Epithelial cell of esophagus (primary cell): ENCODE measurements at places on chromosomes 12 and 14.

DNA sequence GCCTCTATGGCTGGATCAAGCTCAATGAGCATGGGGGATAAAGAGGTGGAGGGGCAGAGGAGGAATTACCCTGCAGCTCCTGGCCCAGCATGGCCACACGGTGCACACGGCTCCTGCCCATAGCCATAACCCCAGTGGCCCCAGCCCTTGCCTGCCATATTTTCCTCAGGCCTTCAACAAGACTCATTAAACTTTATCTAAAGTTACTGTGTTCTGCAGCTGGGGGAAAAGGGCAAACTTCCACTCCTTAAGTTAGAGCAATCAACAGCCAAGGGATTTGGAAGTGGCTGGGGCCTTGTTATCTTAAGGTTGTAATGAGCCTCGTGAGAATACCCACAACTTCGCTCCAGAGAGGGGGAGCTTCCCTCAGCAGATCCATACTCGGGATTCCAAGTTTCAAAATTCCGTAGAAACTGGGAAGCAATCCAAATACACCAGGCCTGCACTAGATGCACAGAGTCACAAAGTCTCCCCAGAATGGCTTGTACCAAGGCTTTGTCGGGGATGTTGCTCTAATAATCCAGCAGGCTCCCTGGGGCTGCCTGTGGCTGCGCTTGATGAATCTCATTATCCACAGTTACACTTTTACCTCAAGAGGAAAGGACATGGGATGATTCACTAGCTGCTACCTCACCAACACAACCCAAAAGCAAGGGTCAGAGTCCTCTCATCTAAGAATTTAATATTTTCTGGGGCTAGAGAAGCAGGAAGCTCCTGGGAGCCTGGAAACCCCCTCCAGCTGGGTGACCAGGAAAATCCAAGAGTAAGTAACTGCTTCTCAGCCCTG is 13.0 kb upstream of the OR6J1 start:
- no peak for DNase-seq

GRCh38 chr12:92629349-92630065 is 73.3 kb upstream of the PLEKHG7 start:
- DNase-seq: no peak

GRCh38 chr14:105430042-105430441 is 10.4 kb downstream of the MTA1 start:
- DNase-seq: no peak

- DNase-seq: peak; percentile 69
Observed at GRCh38 chr12:19248929-19249602, 119.5 kb downstream of the PLEKHA5 start.

DNA sequence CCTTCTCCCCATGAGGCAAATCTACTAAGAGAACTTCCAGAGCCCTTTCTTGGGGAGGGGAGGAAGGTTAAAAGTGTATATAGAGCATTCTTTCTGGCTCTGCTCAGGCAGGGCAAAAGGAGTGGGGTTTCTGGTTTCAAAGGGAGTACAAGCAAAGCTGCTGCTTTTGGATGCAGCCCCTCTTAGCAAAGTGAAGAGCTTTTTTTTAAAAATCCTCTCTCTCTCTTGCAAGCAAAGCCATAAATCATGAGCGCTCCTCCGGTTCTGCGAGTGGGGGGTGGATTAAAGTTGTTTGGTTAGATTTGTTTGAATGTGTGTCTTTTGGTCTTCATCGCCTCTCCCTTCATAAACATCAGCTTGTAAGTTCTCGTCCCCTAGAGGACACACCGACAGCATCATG is 546.6 kb upstream of the TBX3 start:
- DNase-seq: no peak

- DNase-seq: peak; percentile 6
Observed at GRCh38 chr12:1201886-1202285, 210.9 kb downstream of the ERC1 start.

DNA sequence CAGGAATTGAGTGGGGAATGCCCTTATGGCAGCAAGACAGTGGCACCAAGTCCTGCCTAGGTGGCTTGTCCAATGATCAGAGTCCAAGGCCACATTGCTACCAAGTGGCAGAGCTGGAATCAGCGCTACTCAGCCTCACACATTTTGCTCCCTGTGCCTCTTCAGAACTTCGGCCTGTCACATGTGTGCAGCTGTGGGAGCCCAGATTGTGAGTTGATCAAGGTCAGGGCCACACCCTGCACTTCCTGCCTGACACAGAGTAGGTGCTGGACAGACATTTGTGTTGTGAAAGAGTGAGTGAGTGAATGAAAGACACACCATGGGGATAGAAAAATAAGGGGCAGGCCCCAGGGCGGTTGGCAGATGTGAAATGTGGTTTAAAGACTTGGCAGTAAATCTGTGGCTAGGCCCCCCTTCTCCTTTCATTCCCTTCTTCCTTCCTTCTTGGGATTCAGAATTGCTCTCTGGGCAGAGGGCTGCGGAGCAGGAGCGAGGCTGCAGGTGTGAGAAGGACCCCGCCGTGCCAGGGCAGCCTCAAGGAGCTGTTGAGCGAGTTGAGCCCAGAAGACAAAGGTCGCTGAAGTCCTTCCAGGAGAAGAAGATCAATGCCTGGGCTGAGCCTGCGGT is 83.5 kb downstream of the SLC25A47 start:
- peak; percentile 57 for DNase-seq

DNA sequence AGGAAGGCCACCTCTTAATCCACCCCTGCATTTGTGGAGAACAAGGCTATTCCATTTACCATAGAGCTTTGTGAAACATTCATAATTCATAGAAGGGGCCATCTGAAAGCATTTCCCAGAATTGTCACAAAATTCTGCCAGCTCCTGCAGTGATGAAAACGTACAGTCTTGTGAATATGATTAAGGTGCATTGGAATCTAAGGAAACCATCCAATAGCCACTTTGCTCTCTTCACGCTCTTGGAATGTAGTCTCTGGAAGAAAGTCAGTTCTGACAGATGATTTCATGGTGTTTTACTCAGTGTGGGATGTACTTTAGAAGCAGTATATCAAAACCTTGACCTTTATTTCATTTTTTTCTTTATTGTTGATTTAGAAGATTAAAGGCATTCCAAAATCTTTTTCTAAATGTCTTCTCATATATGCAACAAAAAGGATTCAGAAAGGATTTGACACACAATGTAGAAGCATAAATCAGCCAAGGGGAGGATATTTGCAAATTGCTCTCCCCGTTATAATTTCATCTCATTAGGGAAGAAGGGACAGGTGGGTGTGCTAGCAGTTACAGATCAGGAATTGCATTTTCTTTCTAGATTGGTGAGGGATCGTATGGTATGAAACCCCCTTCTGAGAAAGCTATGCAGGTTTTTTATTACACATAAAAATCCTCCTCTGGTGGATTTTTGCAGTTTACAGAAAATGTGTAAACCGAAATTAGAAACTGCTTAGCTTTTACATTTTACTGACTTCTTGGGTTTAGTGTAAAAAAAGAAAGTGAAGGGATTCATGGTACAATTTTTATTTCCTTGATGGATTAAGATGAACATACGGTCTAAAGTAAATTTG is 390.2 kb downstream of the LRIG3 start:
- DNase-seq: peak; percentile 88

DNA sequence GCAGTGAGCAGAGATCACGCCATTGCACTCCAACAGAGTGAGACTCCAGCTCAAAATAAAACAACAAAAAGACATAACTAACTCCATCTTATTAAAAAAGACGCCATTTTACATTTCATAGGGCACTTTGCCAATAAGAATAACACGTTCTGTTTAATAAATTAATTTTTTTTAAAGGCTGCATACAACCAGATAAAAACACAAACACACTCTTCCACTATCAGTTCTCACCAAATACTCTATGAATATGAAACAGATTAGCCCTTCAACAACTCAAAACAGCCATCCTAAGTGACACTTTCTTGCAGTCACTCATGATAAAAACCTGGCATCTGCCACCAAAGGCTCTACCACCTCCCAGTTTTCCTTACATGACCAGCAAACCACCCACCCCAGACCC is 16.1 kb downstream of the AICDA start:
- no peak for DNase-seq

DNA sequence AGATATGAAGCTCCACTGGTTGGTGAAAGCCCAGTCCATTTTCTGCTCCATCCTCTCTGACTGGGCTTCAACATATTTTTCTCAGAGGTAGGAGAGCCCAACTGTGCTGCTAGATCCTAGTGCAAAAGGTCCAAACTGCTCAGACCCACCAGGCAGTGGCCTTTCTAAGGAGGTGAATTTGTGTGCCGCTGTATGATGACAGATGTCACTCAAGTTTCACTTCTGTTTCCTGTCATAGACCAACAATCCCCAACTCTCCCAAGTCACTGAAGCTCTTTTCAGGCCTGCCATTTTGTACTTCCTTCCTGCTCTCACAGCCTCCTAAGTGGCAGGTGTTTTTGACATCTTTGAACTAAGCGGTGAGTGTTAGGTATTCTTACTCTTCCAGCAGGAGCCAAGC is 16.4 kb upstream of the RNASE4 start:
- no peak for DNase-seq

DNA sequence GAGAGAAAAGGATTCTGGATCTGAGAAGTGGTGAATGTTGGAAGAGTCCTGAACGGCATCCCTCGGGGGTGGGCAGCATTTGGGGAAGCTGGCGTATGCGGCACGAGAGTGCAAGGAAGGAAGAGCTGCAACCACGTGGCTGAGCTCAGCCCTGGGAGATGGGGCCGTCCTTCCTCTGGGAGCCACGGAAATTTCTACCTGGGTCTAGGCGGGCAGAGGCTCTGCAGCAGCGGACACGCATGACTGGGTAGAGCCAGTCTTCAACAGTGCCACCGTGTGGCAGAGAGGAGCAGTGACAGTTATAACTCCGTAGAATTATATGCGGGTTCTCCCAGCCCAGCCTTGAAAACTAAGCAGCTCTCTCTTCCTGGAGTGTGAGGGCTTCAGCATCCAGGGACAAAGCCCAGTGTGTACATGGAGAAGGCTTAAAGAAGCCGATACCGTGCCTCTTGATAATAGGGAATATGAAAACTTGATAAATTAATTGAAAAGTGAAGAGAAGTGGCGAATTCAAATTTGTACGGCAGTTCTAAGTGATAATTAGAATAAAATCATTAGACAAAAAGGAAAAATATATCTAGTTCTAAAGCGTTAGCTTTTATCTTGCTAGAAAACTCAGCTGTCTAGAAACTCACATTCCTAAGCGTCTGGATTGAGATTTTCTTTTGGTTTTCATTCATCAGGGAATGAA is 82.9 kb upstream of the STXBP6 start:
- peak; percentile 62 for DNase-seq

DNA sequence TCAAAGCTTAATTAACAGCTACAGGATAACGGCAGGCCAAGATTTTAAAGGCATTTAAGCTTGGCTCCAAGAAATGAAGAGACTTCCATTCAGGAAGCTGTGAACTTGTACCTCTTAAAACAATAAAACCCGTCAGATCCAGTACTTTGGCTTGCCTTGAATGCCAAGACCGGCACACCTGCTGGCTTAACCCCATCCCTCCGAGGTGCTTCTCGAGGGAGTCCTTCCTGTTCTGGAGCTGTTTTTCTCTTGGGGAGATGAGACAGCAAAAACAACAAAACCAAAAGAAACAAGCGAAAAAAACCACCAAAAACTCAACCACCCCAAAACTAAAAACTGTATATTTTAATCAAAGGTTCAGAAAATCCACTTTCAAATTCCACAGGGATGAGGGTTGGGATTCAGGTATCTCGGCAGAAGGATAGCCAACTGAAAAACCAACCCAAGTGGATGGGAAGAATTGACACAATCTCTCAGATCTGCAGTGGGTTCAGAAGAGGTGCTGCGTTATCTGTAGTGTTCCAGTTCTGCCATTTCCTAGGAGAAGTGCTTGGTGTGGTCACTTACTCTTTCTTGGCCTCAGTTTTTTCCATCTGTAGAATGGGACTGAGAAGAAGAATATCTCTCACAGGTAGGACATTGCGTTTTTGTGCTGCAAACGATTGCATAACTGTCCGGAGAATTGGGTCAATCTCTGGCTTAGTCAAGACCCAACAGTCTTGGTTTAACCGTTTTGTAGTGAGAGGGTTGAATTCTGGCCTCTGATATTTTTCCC is 420.1 kb downstream of the VRK1 start:
- DNase-seq: no peak

DNA sequence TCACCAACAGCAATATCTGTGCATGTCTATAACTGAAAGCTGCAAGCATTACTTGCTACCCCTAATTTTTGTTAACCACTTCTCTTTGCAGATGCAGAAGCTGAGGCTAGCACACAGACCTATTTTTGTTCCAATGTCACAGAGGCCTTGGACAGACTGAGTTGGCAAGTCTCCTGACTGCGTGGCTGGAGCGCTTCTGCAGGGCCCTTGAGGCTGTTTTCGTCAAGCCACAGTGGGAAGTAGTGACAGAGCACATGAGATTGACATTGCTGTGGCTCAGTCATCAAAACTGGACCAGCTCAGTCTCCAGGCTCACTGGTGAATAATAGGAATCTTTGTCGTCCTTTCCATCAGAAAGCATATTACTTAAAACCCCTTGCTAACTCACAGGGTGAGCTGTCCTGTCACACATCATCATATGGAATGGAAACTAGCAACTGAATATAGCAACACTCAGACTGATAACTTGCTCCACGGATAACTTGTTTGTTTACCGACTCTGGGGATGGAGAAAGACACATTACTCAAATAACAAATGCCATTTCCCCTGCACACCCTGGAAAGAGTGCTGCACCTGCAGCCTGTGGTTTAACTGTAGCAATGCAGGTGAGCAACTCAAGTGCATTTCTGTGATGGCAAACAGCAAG is 43.6 kb upstream of the DDX11 start:
- DNase-seq: no peak

DNA sequence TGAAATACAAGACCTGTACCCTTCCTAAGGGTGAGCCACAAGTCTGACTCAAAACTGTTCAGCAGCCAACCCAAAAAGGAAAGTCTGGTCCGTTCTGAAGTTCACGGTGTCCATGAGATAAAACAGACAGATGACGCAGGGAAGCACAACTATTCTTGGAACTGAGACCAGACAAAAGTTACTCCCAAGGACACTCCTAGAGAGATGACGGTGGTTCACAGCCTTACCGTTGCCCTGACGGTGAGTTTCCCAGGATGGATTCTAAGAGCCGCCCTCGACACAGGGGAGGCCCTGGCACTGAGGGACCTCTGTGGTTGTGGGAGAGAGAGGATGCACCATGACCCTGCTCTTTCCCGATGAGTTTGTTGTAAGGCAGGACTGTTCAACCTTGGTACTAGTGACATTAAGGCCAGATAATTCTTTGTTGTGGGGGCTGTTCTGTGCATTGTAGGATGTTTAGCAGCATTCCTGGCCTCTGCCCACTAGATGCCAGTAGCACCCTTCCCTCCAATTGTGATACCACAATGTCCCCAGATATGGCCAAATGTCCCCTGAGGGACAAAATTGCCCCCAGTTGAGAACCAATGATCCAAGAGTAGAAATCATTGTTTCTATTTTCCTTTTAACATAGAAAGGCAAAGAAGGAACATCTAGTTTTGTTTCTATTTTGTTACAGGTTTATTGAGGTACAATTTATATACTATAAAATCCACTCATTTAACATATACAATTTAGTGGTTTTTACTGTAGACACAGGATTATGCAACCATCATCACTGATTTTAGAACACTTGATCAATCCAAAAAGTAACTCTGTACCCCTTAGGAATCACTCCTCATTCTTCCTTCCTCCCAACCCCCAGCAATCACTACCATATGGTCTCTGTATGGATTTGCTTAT is 23.0 kb downstream of the OR10P1 start:
- DNase-seq: no peak

GRCh38 chr12:121404734-121405133 is 4.8 kb downstream of the RNF34 start:
- DNase-seq: peak; percentile 32
